ENCODE measurements at places on chromosomes 16 and 17. TPM values are rescaled to one million over a fixed set of nuclear protein-coding genes. Genes with fewer than 3 reads are reported as not detected.

GRCh38 chr17:21462237-21462636 lies 86.1 kb downstream of the KCNJ12 start:
- no peaks in the 10 kb centered on the region for H3K27me3 ChIP-seq
- H3K4me3 ChIP-seq: no peak overlapping the region
- H3K36me3 ChIP-seq: no peaks in the 10 kb centered on the region
- no peak for DNase-seq
- no peak overlapping the region for H3K27ac ChIP-seq

CHST4 gene
- total RNA-seq: not detected

ASIC2 gene
- total RNA-seq: 1.4 TPM

SIRT7 gene
- 130 TPM for total RNA-seq

- no peak overlapping the region for H3K27ac ChIP-seq
- no peaks in the 10 kb centered on the region for H3K36me3 ChIP-seq
- no peak overlapping the region for H3K4me3 ChIP-seq
- DNase-seq: no peak
- H3K27me3 ChIP-seq: no peaks in the 10 kb centered on the region
- no peaks in the 10 kb centered on the region for H3K4me1 ChIP-seq
Measured at GRCh38 chr17:10608244-10608643, 48.9 kb downstream of the MYH3 start.

GRCh38 chr17:27615121-27615520 lies 15.9 kb upstream of the LGALS9 start:
- DNase-seq: no peak
- peaks cover 74% of the 10 kb centered on the region for H3K36me3 ChIP-seq
- H3K27me3 ChIP-seq: no peaks in the 10 kb centered on the region
- H3K4me1 ChIP-seq: no peaks in the 10 kb centered on the region
- no peak overlapping the region for H3K4me3 ChIP-seq
- H3K27ac ChIP-seq: no peak overlapping the region

DNA sequence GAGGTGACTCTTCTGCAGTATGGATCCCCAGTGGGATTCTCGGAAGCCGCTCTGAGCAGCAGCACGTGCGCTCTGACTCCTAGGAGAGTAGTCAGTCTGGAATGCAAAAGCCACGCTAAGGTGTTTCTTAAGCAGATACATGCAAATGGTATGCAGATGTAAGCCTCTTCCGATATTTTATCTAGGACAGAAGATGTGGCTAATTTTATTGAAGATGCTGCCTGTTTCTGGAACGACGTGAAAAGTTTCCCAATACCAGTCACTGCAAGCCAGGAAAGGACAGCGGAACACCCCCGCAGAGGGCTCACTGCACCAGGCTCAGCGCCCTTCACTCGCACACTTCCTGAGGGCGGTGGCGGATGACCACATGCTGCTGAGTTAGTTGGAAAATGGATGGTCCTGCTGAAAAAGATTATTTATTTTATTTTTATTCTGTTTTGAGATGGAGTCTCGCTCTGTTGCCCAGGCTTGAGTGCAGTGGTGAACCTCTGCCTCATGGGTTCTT lies 10.1 kb downstream of the FADS6 start:
- no peak overlapping the region for H3K4me3 ChIP-seq
- no peak overlapping the region for H3K27ac ChIP-seq
- no peaks in the 10 kb centered on the region for H3K4me1 ChIP-seq
- H3K27me3 ChIP-seq: no peaks in the 10 kb centered on the region

- DNase-seq: no peak
- H3K4me3 ChIP-seq: no peak overlapping the region
- H3K36me3 ChIP-seq: no peaks in the 10 kb centered on the region
- no peaks in the 10 kb centered on the region for H3K4me1 ChIP-seq
Measured at GRCh38 chr16:947255-947921, 23.4 kb downstream of the LMF1 start.

- no peaks in the 10 kb centered on the region for H3K4me1 ChIP-seq
- no peak overlapping the region for H3K4me3 ChIP-seq
- H3K27me3 ChIP-seq: no peaks in the 10 kb centered on the region
- H3K36me3 ChIP-seq: no peaks in the 10 kb centered on the region
Measured at GRCh38 chr17:13421581-13422130, 180.1 kb downstream of the HS3ST3A1 start.

DNA sequence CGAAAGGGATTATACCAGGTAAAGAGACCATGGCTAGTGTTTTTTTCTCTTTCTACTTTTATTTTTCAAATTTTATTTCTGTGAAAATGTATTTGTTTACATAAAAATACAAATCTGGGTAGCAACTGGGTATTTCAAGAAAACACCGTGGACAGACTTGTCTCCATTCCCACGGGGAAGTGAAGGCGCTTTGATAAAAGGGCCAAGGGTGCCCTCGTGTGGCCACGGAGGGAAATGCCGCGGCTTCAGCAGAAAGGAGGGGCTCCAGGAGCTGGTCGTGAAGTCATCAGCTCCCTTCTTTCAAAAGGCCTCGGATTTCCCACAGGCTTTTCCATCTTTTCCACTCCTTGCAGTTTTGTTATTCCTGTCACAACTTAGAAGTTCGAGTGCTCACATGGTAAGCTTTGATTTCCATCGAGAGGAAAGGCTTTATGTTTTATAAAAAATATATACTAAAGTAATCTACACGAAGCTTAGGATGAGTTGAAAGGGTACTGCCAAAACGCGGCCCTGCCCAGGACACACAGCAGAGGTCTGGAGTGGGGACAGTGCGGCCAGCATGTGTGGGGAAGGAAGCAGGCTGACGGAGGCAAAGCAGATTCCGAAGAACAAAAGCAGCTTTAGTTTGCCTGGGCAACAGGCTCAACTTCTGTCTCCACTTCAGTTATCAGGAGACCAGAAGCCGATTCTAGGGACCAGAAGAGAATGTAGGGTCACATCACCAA lies 15.3 kb upstream of the MNT start:
- H3K27me3 ChIP-seq: no peaks in the 10 kb centered on the region
- no peak overlapping the region for H3K27ac ChIP-seq
- H3K36me3 ChIP-seq: no peaks in the 10 kb centered on the region
- no peak overlapping the region for H3K4me3 ChIP-seq

DNA sequence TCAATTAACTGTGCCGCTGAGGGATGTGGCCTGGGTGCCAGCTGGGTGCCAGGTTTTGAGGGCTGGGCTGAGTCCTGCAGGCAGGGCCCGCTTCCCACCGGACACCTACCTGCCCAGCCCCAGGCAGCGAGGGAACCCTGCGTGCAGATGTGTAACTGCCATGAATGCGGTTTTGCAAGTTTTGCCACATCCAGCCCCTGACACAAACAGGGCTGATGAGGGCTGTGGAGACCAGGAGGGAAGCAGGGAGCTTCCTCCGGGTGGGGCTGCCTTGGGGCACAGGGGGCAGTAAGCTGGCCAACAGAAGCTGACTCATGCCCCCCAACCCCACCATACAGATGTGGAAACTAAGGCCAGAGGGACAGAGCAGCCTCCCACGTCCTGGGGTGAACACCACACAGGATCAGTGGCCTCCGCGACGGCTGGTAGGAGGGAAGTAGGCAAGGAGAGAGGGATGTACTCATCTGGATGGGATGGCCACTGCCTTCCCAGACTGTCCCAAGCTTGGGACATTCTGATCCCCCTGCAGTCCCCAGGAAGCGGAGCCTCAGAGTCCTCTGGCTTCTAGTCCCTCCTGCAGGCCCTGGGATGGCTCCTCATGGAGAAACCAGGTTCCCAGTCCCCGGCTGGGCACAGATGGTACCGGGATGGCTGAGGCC lies 1.6 kb downstream of the UBALD1 start:
- H3K27ac ChIP-seq: no peak overlapping the region
- peak overlapping the region; percentile 95 for H3K4me3 ChIP-seq
- H3K36me3 ChIP-seq: no peaks in the 10 kb centered on the region
- no peak for DNase-seq
- H3K27me3 ChIP-seq: no peaks in the 10 kb centered on the region
- peaks cover 4% of the 10 kb centered on the region for H3K4me1 ChIP-seq

- H3K36me3 ChIP-seq: no peaks in the 10 kb centered on the region
- no peaks in the 10 kb centered on the region for H3K4me1 ChIP-seq
- no peak overlapping the region for H3K27ac ChIP-seq
- peak overlapping the region; percentile 69 for H3K4me3 ChIP-seq
Measured at GRCh38 chr16:46790599-46791270, 40.2 kb downstream of the C16orf87 start.

DNA sequence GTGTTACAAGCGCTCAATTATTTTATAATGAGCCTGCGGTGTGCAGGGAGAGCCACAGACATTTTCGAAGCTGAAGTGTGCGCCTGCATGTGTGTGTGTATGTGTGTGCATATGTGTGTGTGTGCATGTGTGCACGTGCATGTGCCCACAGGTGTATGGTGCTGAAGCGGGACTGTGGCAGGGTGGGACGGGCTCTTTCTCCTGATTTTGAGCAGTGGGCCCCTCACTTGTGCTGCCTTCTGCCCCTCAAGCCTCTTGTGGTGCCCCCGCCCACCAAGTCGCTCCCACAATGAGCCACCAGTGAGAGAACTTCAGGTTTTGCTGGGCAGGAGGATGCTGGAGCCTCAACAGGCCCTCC lies 16.7 kb upstream of the KCNJ12 start:
- no peaks in the 10 kb centered on the region for H3K4me1 ChIP-seq
- no peak for DNase-seq
- H3K27ac ChIP-seq: no peak overlapping the region
- no peak overlapping the region for H3K4me3 ChIP-seq
- no peaks in the 10 kb centered on the region for H3K27me3 ChIP-seq

KRTAP1-1 gene
- not detected for total RNA-seq

DNA sequence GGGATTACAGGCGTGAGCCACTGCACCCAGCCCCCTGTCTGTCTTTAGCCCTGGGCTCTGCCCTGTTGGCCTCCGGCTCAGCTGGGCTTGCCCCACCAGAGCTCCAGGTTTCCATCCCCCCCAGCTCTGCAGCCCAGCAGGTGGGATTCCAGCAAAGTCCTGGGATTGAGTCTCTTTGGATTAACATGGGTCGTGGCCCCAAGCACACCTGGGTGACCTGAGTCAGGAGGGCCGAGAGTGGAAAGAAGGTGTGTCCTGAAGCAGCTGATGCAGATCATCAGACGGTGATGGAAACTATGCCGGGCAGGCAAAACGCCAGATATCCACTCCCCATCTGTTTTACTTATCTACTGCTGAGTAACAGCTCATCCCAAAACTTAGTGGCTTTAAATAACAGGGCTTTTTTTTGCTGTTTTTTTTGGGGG lies 72.5 kb downstream of the KNOP1 start:
- peak; percentile 64 for DNase-seq
- H3K4me1 ChIP-seq: no peaks in the 10 kb centered on the region
- no peaks in the 10 kb centered on the region for H3K36me3 ChIP-seq
- no peaks in the 10 kb centered on the region for H3K27me3 ChIP-seq

DNA sequence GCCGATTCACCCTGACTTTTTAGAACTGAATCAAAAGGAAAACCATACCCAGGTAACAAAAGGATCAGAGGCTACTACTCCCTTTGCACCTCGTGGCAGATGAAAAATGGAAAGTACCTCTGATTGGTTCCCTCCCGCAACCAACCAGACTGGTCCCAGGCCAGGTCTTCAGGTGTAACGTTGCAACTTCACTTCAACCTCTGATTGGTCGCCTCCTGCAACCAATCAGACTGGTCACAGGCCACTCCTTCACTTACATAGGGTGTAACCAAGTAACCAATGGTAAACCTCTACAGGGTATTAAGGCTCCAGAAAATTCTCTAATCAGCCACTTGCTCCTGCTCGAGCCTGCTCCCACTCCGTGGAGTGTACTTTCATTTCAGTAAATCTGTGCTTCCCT lies 89.4 kb downstream of the ADCY9 start:
- DNase-seq: no peak
- H3K4me1 ChIP-seq: no peaks in the 10 kb centered on the region
- H3K4me3 ChIP-seq: no peak overlapping the region

TLCD3B gene
- total RNA-seq: not detected

DNA sequence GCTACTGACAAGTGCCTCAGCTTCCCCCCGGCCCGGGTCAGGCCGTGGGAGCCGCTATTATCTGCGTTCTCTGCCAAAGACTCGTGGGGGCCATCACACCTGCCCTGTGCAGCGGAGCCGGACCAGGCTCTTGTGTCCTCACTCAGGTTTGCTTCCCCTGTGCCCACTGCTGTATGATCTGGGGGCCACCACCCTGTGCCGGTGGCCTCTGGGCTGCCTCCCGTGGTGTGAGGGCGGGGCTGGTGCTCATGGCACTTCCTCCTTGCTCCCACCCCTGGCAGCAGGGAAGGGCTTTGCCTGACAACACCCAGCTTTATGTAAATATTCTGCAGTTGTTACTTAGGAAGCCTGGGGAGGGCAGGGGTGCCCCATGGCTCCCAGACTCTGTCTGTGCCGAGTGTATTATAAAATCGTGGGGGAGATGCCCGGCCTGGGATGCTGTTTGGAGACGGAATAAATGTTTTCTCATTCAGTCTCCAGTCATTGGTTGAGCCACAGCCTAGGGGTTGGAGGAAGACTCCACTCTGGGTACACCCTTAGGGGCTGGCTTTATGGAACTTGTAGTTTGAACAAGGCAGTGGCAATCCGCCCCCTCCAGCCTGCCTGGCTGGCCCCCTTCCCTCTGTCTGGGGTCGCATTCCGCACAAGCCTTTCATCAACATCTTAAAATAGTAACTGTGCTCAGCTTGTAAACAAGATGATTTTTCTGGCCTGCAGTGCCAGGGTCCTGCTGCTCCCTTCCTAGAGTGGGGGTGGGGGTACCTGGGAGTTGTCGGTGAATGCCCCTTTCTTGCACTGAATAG lies 4.1 kb downstream of the SYNGR2 start:
- no peak overlapping the region for H3K4me3 ChIP-seq
- DNase-seq: peak; percentile 83
- H3K27me3 ChIP-seq: no peaks in the 10 kb centered on the region
- no peaks in the 10 kb centered on the region for H3K36me3 ChIP-seq
- peaks cover 61% of the 10 kb centered on the region for H3K4me1 ChIP-seq
- peak overlapping the region; percentile 90 for H3K27ac ChIP-seq

GRCh38 chr17:34163646-34164045 lies 91.4 kb upstream of the CCL2 start:
- H3K27ac ChIP-seq: no peak overlapping the region
- H3K4me3 ChIP-seq: no peak overlapping the region
- no peak for DNase-seq
- H3K36me3 ChIP-seq: no peaks in the 10 kb centered on the region

GRCh38 chr17:61160204-61160603 lies 239.4 kb upstream of the TBX2 start:
- no peaks in the 10 kb centered on the region for H3K27me3 ChIP-seq
- no peak for DNase-seq
- no peak overlapping the region for H3K4me3 ChIP-seq
- H3K27ac ChIP-seq: no peak overlapping the region
- H3K36me3 ChIP-seq: no peaks in the 10 kb centered on the region

- no peaks in the 10 kb centered on the region for H3K36me3 ChIP-seq
- H3K4me1 ChIP-seq: no peaks in the 10 kb centered on the region
- H3K27ac ChIP-seq: no peak overlapping the region
- no peaks in the 10 kb centered on the region for H3K27me3 ChIP-seq
Measured at GRCh38 chr17:62935523-62935922, 30.5 kb upstream of the TANC2 start.

GRCh38 chr17:50053654-50053960 lies 2.3 kb upstream of the ITGA3 start:
- no peak for DNase-seq
- no peak overlapping the region for H3K27ac ChIP-seq
- H3K4me1 ChIP-seq: no peaks in the 10 kb centered on the region
- H3K27me3 ChIP-seq: no peaks in the 10 kb centered on the region

DNA sequence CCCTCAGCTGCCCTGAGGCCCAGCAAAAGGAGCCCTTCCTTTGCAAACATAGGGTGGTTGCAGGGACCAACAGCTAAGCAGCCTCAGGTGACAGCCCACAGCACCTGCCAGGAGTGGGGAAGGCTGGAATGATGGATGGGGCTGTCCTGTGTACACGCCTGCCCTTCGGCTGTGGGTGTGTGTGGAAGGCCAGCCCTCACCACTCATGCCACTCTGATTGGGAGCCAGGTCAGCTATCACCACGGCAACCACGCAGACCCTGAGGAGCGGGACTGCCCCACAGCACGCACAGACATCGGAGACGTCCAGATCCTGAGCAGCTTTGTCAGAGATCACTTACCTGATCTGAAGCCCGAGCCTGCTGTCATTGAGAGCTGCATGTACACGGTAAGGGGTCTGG lies 11.9 kb downstream of the PIPOX start:
- no peaks in the 10 kb centered on the region for H3K36me3 ChIP-seq
- no peak overlapping the region for H3K27ac ChIP-seq
